ENCODE measurements at places on chromosomes 12 and 14. TPM values are rescaled to one million over a fixed set of nuclear protein-coding genes. Genes with fewer than 3 reads are reported as not detected.

ACVRL1 gene
- 0.39 TPM for total RNA-seq

DNA sequence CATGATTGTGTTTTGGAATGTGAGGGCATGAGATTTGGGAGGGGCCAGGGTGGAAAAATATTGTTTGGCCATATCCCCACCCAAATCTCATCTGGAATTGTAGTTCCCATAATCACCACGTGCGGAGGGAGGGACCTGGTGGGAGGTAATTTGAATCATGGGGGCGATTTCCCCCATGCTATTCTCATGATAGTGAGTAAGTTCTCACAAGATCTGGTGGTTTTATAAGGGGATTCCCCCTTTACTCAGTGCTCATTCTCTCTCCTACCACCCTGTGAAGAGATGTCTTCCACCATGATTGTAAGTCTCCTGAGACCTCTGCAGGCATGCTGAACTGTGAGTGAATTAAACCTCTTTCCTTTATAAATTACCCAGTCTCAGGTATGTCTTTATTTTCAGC lies 15.7 kb downstream of the OR10P1 start:
- no peak for DNase-seq

DNA sequence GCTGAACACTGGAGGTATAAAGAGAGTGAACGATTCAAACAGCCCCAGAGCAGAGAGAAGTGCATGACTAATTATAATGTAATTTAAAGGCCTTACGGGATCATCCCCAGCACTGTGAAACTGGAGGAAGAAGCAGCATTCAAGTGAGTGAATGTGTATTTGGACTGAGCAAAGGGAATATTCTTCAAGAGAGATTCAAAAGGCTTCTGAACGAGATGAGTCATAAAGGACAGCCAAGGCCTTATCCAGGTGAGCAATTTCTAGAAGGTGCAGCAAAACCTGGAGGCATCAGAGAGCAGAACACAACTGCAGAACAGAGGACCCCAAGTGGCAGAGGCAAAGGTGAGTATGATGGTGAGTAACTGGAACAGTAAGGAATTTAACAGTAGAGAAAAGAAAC lies 127.2 kb downstream of the BCAT1 start:
- DNase-seq: no peak

DNA sequence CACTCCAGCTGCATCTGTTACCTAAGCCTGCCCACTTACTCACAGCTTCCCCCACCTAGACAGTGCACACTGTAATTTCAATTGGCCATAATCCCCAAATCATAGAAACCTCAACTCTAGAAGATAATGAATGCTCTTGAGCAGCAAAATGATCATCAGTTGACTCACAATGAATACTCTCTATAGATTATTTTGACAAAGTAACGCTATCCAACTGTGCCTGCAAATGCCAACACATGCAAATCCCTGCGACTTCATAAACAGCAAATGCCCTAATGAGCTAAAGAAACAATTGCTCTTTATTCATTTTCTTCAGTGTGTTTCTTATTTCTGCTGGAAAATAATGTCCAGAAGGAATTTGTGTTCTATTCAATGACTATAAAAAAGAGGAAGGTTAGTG lies 319.5 kb downstream of the PAWR start:
- no peak for DNase-seq

MMP19 gene
- total RNA-seq: not detected

GPRC5D gene
- total RNA-seq: not detected

PLBD1 gene
- total RNA-seq: 0.32 TPM

GRCh38 chr14:68210729-68211299 lies 391.2 kb downstream of the RAD51B start:
- no peak for DNase-seq

DNA sequence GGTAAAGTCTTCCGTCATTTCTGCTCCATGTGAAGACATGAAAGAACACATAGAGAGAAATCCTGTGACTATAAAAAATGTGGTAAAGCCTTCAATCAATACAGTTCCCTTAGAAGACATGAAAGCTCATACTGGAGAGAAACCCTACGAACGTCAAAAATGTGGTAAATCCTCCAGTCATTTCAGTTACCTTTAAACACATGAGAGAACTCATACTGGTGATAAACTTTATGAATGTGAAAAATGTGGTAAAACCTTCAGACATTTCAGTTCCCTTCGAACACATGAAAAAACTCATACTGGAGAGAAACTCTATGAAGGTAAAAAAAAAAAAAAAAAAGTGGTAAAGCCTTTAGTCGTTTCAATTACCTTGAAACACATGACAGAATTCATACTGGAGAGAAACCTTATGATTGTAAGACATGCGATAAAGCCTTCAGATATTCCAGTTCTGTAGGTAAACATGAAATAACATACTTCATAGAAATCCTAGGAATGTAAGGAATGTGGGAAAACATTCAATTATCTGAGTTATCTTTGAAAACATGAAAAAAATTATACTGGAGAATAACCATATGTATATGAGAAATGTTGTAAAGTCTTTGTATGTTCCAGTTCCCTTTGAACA lies 60.4 kb downstream of the MAP4K5 start:
- DNase-seq: no peak

APAF1 gene
- 20.8 TPM for total RNA-seq

DNA sequence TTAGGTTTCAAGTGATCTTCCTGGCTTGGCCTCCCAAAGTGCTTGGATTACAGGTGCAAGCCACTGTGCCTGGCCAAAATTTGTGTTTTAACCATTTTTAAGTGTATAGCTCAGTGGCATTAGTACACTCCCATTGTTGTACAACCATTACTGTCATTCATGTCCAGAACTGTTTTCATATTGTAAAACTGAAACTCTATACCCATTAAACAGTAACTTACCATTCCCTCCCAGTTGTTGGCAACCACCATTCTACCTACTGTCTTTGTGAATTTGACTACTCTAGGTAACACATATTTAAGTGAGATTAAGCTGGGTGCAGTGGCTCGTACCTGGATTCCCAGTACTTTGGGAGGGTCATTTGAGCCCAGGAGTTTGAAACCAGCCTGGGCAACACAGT lies 67.3 kb upstream of the KCNH3 start:
- no peak for DNase-seq

GRCh38 chr14:27305441-27305945 lies 707.7 kb upstream of the NOVA1 start:
- no peak for DNase-seq

GLIPR1L1 gene
- total RNA-seq: not detected

- DNase-seq: no peak
These were observed 3.1 kb upstream of the HPD start for GRCh38 chr12:121861636-121862254.

- DNase-seq: no peak
These were observed 64.4 kb upstream of the FZD10 start for GRCh38 chr12:130097798-130098255.

DNA sequence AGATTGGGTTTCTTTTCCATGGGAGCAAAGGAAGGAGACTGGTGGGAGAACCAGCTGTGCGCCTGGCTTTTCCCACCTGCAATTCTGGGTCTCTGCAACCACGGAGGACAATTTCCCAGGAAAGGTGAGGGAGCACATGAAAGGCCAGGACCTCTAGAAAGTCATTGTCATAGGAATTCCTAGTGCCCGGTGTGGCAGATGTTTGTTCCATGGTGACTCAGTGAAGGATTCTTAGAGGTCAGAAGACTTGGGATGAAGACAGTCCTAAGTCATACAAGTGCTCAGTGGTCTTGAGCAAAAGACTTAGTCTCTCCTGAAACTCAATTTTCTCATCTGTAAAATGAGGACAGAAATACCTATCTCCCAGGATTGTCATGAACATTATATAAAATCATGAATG lies 51.3 kb downstream of the KCNA5 start:
- DNase-seq: no peak

Measured in glutamatergic neuron (in vitro differentiated cells).